ENCODE measurements at places on chromosomes 16 and 17. TPM values are rescaled to one million over a fixed set of nuclear protein-coding genes. Genes with fewer than 3 reads are reported as not detected.

Gene DRC3
- 1.1 TPM for total RNA-seq

- no peaks in the 10 kb centered on the region for H3K27me3 ChIP-seq
- H3K27ac ChIP-seq = no peak overlapping the region
- H3K4me3 ChIP-seq = no peak overlapping the region
- DNase-seq = no peak
Measured at GRCh38 chr17:27362909-27363308, 69.0 kb downstream of the WSB1 start.

DNA sequence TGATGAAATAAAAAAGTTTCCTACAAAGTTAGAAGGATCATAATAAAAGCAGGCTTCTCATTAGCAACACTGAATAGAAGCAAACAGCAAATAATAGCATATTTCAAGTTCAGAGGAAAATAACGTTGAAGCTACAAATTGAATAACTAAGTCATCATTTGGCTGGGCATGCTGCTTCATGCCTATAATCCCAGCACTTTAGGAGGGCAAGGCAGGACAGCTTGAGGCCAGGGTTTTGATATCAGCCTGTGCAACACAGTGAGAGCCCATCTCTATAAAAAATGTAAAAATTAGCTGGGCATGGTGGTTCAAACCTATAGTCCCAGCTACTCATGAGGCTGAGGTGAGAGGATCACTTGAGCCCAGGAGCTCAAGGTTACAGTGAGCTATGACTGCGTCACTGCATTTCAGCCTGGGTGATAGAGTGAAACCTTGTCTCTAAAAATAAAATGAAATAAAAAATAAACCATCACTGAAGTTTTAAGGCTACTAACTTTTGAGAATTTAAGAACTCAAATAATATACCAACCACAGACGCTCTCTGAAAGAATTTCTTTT is 25.5 kb downstream of the NCOR1 start:
- DNase-seq = no peak
- H3K36me3 ChIP-seq = peaks cover 18% of the 10 kb centered on the region
- H3K27me3 ChIP-seq = no peaks in the 10 kb centered on the region
- no peak overlapping the region for H3K4me3 ChIP-seq
- no peak overlapping the region for H3K27ac ChIP-seq
- H3K4me1 ChIP-seq = no peaks in the 10 kb centered on the region

- H3K27me3 ChIP-seq = no peaks in the 10 kb centered on the region
- no peak within 1 kb of the TSS for H3K4me3 ChIP-seq
- H3K36me3 ChIP-seq = no peaks in the 10 kb centered on the region
- no peaks in the 10 kb centered on the region for H3K4me1 ChIP-seq
- DNase-seq = no peak
Measured at GRCh38 chr17:10549096-10549842, at the start of gene MYH2. TSS of gene MYH2 (minus strand) at chr17:10549658. CDS start at chr17:10547920, 1,738 bp downstream.

DNA sequence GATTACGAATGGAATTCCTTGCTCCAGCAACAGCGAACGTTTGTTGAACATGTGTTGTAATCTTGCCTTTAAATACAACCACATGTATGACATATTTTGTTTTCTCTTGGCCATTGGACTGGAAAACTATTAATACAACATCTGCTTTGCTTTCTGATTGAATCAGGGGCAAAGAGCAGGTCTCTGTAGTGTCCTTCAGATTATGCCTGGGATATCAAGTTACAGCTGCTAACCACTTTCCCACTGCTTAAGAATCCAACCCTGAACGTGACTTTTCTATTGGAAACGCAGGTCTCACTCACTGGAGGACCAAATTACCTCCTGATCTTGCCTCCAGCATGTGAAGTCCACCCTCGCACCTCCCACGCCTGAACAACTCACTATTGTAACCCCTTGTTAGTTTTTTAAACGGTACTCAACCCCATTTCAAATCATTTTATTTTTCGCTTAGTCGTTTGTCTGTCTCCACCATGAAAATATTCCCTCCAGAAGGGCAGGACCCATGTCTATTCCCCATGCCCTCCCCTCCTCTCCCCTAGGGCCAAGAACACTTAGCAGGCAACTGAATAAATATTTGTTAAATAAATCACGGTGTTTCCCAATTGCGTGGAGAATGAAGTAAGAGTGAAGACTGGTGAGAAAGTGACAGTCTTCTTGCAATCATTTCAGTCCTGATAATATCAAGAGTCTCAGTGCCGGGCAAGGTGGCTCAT is 57.4 kb upstream of the MRTFB start:
- peaks cover 14% of the 10 kb centered on the region for H3K4me1 ChIP-seq
- peak; percentile 83 for DNase-seq
- no peak overlapping the region for H3K4me3 ChIP-seq
- H3K36me3 ChIP-seq = no peaks in the 10 kb centered on the region
- no peaks in the 10 kb centered on the region for H3K27me3 ChIP-seq
- peak overlapping the region; percentile 19 for H3K27ac ChIP-seq

Gene SYNGR3
- 6.0 TPM for total RNA-seq

DNA sequence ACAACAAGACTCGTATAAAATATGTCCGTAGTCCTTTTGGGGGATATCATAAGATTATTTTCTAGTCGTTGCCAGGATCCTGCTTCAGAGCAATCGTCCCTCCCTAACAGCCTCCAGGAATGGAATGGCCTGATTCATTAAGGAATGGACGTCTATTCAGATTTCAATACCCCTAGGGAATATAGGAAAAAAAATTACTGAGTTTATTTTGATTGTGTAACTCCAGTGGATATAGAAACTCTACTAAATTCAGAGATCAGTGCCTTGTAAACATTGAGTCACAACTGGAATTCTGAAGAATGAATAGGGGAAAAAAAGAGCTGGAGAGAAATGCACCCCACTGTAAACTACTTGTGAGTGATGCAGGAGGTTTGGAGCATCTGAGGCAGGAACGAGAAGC is 1171.5 kb upstream of the GOT2 start:
- no peak overlapping the region for H3K4me3 ChIP-seq
- no peaks in the 10 kb centered on the region for H3K4me1 ChIP-seq
- no peaks in the 10 kb centered on the region for H3K36me3 ChIP-seq
- DNase-seq = peak; percentile 55
- no peak overlapping the region for H3K27ac ChIP-seq
- H3K27me3 ChIP-seq = no peaks in the 10 kb centered on the region

Gene CD300E
- total RNA-seq = not detected

- H3K27ac ChIP-seq = no peak overlapping the region
- peak; percentile 49 for DNase-seq
- no peaks in the 10 kb centered on the region for H3K27me3 ChIP-seq
- no peaks in the 10 kb centered on the region for H3K36me3 ChIP-seq
- H3K4me1 ChIP-seq = no peaks in the 10 kb centered on the region
- no peak overlapping the region for H3K4me3 ChIP-seq
Measured at GRCh38 chr17:17391668-17392370, 85.0 kb upstream of the MED9 start.

Gene SEZ6L2
- 69.6 TPM for total RNA-seq

DNA sequence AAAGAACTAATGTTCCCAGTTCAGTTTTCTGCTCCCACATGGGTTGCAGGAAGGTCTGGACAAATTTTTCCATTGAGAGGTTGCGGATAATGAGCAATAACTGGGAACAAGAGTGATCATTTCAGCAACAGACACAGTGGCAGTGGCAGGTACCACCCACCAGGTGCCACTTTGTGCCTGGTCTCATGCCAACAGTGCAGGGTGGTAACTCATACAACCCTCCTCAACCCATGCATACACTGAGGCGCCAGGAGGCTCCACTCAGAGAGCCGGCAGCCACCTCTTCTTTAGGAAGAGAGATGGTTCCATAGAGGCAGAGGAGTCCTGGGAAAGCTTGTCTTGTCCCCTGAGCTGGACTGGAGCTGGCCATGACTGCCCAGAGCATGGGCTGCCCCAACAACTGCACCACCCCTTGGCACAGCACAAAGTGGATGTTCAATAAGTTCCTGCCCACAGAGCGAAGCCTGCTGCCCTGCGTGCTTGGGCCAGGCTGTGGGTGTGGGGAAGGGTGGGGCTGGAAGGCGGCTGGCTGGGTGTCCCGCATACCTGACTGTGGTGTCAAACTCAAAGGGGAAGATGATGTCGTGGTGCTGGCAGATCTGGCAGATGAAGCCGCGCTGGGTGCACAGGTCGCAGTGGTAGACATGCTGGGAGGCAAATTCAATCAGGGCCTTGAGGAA is 6.4 kb upstream of the ARHGAP27 start:
- no peak for DNase-seq
- H3K4me3 ChIP-seq = no peak overlapping the region
- H3K27me3 ChIP-seq = no peaks in the 10 kb centered on the region
- H3K27ac ChIP-seq = no peak overlapping the region

DNA sequence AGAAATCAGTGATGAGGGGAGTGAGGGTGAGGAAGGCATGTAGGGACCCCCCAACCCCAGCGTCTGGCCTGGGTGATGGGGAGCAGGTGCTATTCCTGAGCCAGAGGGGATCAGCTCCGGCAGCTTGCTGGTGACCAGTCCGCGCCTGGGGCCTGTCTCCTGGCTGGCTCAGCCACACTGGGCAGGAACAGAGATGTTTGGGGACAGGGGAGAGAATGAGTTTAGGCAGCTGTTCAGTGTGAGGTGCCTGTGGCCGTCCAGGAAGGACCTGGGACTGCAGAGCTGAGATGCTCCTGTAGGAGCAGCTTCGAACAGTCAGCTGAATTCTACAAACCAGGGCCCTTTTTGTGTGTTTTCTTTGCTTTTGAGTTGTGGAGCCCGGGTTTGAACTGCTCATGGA is 23.2 kb upstream of the SPNS2 start:
- peaks cover 7% of the 10 kb centered on the region for H3K27me3 ChIP-seq
- H3K4me1 ChIP-seq = no peaks in the 10 kb centered on the region
- no peaks in the 10 kb centered on the region for H3K36me3 ChIP-seq
- H3K27ac ChIP-seq = no peak overlapping the region
- no peak overlapping the region for H3K4me3 ChIP-seq
- no peak for DNase-seq

GRCh38 chr17:11823862-11824261 is 173.4 kb downstream of the ZNF18 start:
- no peak overlapping the region for H3K27ac ChIP-seq
- no peaks in the 10 kb centered on the region for H3K36me3 ChIP-seq
- H3K4me3 ChIP-seq = no peak overlapping the region
- no peak for DNase-seq
- H3K4me1 ChIP-seq = no peaks in the 10 kb centered on the region
- no peaks in the 10 kb centered on the region for H3K27me3 ChIP-seq

GRCh38 chr16:67105246-67105645 is 4.5 kb upstream of the PHAF1 start:
- no peak overlapping the region for H3K4me3 ChIP-seq
- no peak overlapping the region for H3K27ac ChIP-seq
- no peak for DNase-seq
- H3K27me3 ChIP-seq = no peaks in the 10 kb centered on the region
- H3K36me3 ChIP-seq = peaks cover 3% of the 10 kb centered on the region

- no peaks in the 10 kb centered on the region for H3K4me1 ChIP-seq
- H3K27me3 ChIP-seq = no peaks in the 10 kb centered on the region
- no peaks in the 10 kb centered on the region for H3K36me3 ChIP-seq
- H3K27ac ChIP-seq = no peak overlapping the region
Measured at GRCh38 chr16:15450624-15451023, 16.2 kb downstream of the BMERB1 start.

- no peaks in the 10 kb centered on the region for H3K27me3 ChIP-seq
- no peak overlapping the region for H3K27ac ChIP-seq
- H3K4me1 ChIP-seq = no peaks in the 10 kb centered on the region
- no peaks in the 10 kb centered on the region for H3K36me3 ChIP-seq
Measured at GRCh38 chr16:57616876-57617275, 11.6 kb upstream of the ADGRG1 start.

- H3K4me1 ChIP-seq = peaks cover 14% of the 10 kb centered on the region
- no peaks in the 10 kb centered on the region for H3K36me3 ChIP-seq
- no peak overlapping the region for H3K4me3 ChIP-seq
- no peak for DNase-seq
- H3K27me3 ChIP-seq = no peaks in the 10 kb centered on the region
Measured at GRCh38 chr16:14015033-14015432, 56.1 kb upstream of the MRTFB start.

Gene BTBD17
- not detected for total RNA-seq

Gene KRT34
- not detected for total RNA-seq

Gene RNF222
- not detected for total RNA-seq

GRCh38 chr16:22027633-22028032 is 19.7 kb downstream of the MOSMO start:
- no peak overlapping the region for H3K4me3 ChIP-seq
- no peak for DNase-seq
- no peaks in the 10 kb centered on the region for H3K27me3 ChIP-seq
- H3K4me1 ChIP-seq = peaks cover 4% of the 10 kb centered on the region
- H3K36me3 ChIP-seq = no peaks in the 10 kb centered on the region
- no peak overlapping the region for H3K27ac ChIP-seq

DNA sequence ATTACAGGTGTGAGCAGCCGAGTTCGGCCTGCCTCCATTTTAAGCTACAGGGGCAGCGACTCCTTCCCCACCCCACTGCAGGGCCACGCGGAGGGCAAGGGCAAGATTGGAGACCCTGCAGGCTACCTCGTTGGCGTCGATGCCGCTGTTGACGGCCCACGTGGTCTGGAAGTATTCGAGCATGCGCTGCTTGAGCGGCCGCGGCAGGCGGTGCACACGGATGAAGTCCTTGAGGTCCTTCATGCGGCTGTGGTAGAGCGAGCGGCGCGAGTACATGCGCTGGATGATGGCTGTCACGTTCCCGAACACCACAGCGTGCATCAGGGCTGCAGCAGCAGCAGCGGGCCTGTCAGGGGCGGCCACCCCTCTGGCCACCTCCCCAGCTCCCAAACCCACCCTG is 11.6 kb downstream of the KCNH4 start:
- no peak overlapping the region for H3K27ac ChIP-seq
- no peaks in the 10 kb centered on the region for H3K36me3 ChIP-seq
- H3K27me3 ChIP-seq = peaks cover 10% of the 10 kb centered on the region
- no peak for DNase-seq
- H3K4me1 ChIP-seq = no peaks in the 10 kb centered on the region

Gene MEIOB
- total RNA-seq = 0.16 TPM

GRCh38 chr17:1377334-1377733 is 22.7 kb downstream of the YWHAE start:
- no peak overlapping the region for H3K4me3 ChIP-seq
- H3K27ac ChIP-seq = no peak overlapping the region
- H3K27me3 ChIP-seq = no peaks in the 10 kb centered on the region
- H3K4me1 ChIP-seq = peaks cover 44% of the 10 kb centered on the region
- DNase-seq = no peak

GRCh38 chr16:1584926-1585484 is 26.9 kb downstream of the IFT140 start:
- H3K27ac ChIP-seq = no peak overlapping the region
- H3K27me3 ChIP-seq = no peaks in the 10 kb centered on the region
- no peaks in the 10 kb centered on the region for H3K4me1 ChIP-seq
- no peak overlapping the region for H3K4me3 ChIP-seq

DNA sequence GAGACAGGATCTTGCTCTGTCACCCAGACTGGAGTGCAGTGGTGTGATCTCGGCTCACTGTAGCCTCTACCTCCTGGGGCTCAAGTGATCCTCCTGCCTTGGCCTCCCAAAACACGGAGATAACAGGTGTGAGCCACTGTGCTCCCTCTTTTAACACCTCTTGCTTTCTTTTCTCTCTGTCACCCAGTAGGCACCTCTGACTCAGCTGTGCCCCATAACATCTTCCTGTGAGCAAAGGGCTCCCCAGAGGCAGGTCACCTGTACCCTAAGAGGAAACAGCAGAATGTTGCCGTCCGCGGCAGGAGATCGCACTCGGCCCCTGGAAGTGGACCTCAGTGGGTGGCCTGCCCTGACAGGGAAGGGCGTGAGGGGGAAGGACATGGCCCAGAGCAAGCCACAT is 918 bp upstream of the NLRC3 start:
- H3K36me3 ChIP-seq = no peaks in the 10 kb centered on the region
- no peak overlapping the region for H3K27ac ChIP-seq
- no peaks in the 10 kb centered on the region for H3K27me3 ChIP-seq
- no peak for DNase-seq
- peaks cover 3% of the 10 kb centered on the region for H3K4me1 ChIP-seq
